Daoy (cell line): ENCODE measurements at places on chromosomes 4 and X.

- DNase-seq, result no peak
Observed at GRCh38 chr4:5126857-5127256, 75.6 kb downstream of the STK32B start.

DNA sequence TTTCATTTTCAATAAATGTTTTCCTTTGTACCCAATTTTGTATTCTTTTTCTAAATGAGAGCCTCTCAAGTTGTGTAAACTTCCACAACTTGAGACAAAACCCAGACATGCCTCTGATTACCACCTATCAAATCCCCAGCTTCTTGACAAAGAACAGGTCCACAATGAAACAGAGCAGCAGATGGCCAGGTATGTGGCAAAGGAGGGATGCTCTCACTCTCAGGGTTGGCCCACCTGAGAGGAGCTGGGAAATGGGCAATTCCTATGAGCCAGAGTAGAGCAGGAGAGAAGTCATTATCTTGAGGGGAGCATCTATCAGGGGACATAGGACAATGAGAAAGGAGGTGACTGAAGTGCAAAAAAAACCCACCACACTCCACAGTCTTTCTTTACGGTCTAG is 273.5 kb upstream of the FAM241A start:
- DNase-seq, result no peak

DNA sequence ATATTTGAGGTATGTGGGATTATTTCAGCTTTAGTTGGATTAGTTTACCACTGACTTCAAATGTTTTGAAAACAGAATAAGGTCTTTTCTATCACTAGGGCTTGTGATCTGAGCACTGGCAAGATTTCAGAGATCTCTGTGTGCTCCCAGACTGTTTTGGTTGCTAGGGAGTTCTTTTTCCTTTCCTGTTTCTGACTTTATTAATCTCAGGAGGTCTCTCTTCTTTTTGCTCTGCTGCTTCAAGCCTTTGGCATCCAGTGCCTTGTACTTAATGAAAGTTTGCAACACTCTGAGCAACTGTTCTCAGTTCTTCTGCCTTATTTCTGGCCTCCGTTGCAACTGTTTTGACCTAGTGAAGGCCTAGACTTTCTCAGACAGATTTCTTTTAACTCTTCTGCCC is 32.1 kb upstream of the PAQR3 start:
- DNase-seq, result no peak

GRCh38 chrX:69028006-69028760 is 137.1 kb downstream of the PJA1 start:
- DNase-seq, result no peak

DNA sequence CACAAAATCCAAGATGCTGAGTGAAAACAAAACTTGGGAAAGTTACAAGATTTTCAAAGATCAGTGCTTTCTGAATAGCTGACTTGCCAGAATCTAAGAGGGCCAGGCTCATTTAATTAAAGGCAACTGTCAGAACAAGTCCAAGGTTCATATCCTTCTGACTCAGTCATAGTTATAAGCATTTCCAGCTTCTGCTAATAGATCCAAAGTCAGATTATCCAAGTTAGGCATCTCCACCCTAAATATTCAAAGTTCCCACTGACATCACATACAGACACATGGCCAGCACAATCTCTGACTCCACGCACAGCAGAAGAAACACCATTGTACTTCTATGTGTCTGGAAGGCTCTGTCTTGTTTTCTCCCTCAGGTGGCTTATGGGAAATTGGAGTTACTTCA is 41.8 kb downstream of the GASK1B start:
- no peak for DNase-seq

- DNase-seq, result no peak
Observed at GRCh38 chrX:5337160-5337559, 891.5 kb downstream of the NLGN4X start.

DNA sequence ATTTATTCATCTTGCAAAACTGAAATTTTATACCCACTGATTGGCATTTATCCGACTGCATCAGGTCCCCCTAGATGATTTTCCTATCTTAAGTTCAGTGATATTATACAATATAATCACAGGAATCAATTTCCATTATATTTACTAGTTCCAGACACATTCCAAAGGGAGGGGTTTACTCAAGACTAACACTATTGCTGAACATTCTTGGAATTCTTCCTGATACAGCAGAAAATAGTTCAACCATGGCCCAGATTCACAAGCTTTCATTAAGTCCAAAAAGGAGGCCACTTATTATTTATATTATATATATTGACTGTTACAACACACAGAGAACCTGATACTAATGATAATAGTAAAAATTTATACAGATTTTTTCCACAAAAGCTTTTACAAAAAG is 2353.6 kb downstream of the PCDH7 start:
- no peak for DNase-seq

DNA sequence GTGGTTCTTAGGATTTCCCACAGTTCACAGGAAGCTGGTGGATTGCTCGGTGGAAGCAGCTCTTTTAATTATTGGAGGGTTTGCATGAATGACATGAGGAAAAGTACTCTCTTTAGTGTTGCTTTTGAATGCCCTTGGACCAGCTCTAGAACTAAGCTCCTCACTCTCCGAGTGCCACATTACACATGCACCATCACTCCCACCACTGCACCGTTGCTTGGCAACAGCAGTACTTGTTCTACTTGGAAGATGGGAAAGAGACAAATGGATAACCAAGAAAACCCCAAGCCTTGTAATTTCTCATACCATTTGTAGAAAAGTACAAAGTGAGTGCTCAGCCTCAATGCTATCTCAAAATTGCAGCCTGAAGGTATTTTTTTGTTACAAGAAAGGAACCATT is 620.2 kb upstream of the BOD1L1 start:
- no peak for DNase-seq

DNA sequence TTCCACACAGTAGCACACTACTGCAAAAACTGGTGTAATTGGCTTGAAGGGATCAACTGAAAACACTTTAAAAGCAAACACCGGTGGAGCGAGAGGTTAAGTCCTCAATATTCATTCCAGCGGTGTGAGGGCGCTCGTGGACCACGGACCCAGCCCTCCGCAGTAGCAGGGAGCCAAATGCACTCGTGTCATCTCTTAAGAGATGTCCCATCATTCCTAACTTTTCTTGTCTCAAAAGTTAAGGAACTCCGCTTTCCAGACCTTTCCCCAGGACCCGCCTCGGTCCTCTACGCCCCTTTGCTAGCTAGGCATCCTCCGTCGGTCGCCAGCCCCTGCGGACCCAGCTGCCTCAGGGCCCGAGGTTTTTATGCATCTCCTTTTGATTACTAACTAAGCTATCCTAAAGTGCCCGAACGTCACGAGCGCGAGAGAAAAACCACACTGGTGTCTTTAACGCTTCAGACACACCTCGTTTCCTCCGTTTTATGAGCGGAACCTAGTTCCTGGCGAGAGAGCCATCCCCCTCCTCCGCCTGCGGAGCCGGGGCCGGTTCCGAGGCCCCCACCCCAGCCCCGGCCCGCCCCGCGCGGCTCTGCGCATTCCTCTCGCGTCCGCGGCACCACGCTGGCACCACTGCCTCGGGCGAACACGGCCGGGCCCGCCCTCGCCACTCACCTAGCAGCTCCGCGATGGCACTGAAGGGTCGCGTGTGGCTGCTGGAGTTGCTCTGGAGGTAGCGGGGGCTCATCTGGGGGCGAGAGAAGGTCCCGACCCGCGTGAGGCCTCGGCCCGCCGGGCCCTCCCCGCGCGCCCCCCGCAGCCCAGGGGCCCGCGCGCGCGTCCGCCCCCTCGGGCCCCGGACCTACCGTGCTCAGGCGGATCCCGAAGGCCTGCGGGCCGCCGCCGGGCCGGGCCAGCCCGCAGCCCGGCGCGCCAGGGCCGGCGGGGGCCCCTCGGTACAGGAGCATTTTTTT is 723 bp downstream of the MORC4 start:
- DNase-seq, result peak; percentile 51

- no peak for DNase-seq
Observed at GRCh38 chrX:55143621-55144020, 54.8 kb downstream of the PAGE2 start.
